ENCODE measurements at places on chromosomes 5 and 9.

DNA sequence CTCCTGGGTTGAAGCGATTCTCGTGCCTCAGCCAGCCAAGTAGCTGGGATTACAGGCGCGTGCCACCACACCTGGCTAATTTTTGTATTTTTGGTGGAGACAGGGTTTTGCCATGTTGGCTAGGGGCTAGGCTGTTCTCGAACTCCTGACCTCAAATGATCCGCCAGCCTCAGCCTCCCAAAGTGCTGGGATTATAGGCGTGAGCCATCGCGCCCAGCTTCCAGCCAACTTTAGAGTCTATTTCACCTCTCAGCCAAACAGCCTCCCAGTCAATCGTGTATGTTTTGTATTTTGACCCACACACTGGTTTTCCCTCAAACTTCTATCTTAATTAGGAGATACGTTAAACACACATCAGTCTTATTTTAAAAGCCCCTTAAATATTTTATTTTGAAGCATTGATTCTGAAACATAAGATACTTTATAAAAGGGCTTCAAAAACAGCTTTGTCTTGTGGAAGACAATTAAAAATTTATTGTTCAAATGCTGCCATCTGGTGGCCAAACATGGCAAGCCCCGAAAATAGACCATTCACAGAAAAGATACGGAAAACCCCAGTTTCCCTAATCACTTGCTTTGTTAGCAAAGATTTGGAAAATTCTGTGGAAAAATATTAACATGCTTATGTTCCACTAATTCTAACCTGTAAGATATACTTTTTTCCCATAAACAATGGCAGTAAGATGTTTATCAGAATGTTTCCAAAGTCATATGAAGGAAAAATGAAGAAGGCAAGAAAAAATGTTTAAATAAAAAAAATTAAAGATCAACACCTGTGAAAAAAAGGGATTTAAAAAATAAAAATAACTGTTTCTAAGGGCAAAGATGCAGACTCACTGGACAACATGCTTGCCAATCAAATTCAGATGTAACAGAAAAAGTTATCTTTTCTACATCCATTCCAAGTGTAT lies 33.1 kb downstream of the APTX start:
- peak; percentile 11 for DNase-seq

DNA sequence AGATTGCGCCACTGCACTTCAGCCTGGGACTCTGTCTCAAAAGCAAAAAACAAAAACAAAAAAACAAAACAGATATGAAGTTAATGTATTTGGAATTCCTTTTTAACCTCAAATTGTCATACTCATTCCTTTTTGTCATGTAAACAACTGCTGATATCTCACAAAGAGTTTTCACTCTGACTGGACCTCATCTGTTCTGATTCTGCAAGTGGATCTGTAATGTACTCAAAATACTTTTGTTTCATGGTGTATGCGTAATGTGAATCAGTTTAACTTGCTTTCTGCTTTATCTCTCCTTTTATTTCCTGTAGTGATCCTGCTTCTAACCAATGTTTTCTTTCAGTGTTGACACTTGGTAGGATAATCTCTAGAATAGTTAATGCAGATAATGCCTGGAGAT lies 106.7 kb downstream of the FOCAD start:
- DNase-seq = no peak

DNA sequence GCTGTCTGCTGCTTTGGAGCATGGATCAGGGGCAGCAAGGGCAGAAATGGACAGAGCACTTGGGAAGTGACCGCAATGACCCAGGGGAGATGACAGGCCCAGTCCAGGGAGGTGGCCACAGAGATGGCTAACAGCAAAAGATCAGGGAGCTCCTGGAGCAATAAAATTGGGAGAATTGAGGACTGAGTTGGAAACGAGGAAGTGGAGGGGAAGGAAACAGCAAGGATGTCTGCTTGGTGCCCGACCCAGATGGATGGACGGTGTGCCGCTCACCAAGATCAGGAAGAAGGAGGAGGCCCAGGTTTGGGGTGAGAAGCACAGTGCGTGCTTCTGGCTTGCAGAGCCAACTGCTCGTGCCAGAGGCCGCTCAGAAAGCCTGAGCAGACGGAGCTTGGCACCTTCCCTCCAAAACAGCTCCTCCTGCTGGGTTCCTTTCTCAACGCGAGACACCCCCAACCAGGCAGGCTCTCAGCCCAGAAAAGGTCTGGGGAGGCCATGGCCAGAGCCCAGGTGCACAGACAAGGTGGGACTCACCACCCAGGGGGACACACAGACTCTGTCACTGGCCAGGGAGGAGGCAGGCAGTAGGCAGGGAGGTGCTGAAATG lies 1.7 kb upstream of the SLC34A1 start:
- DNase-seq = no peak

DNA sequence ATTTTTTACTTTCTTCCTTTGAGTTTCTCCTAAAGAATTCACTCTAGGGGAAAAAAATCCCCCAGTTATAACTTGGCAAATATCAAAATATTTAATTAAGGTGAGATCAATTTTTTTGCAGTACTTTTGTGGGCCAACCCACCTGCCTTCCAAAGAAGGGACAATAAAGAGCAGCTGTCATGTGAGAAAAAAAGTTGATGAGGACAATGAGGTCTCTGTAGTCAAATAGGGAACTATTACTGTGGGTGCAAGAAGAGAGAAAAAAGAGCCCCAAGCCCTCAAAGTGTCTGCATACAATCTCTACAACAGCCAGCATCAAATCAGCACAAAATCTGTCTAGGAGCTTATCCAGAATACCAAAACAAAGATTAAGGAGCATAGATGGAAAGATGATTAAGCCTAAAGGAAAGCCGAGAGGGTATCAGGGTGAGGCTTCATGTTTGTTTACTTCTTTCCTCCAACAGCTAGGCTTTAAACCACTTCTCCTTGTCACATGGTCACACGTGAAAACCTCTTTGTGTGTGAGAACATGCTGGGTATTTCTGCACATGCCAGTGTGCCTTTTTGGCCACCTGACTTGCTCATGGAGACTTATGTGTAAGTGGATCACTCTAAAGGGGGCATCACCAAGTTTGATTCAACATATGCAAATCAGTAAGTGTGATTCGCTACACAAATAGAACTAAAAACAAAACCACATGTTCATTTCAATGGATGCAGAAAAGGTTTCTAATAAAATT lies 19.2 kb upstream of the FYB1 start:
- no peak for DNase-seq

DNA sequence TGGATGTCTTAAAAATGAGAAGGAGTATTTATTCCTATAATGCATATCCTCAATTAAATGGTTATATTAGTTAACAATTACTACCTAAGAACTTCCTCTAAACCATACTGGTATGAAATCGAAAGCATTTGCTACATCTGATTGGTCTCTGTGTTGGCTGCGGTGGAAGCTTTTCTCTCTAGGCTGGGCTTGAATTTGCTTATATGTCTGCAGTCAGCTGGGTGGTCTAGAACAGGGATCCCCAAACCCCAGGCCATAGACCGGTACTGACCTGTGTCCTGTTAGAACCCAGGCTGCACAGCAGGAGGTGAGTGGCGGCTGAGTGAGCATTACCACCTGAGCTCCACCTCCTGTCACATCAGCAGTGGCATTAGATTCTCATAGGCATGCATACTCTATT lies 112.3 kb downstream of the TLE4 start:
- no peak for DNase-seq

GRCh38 chr9:75671354-75671753 lies 219.1 kb upstream of the PCSK5 start:
- no peak for DNase-seq

DNA sequence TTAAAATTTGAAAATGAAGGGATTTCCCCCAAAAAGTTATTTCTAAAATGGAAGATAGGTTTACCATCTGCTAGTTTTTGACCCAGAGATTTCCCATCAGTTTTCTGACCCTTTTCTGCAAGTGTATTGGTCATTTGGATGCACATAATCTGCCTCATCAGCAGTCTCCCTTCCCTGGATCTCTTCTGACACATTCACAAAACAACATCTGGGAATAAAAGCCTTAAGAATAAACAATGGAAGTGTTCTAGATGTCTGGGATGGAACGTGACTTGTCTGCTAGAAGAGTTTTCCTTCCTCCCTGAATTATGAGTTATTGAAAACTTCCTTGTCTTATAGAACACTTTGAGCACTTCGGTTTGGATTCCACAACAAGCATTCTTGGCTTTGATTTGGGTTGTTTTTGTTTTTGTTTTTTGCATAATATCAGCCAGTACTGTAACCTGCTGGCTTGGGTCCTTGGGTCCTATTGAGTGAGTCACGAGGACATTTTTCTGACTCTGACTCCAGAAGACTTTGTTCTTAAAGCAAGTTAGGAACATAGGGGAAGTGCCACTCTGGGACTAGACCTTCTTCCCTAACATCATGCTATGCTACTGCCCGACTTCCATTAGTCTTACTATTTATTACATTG lies 18.2 kb upstream of the ESM1 start:
- DNase-seq = no peak

All from activated naive CD4-positive, alpha-beta T cell (primary cell).